Activated CD4-positive, alpha-beta memory T cell treated with anti-CD3 and anti-CD28 coated beads, Interleukin-2, amount 10 ng/mL, durations not matched to agents 7 days and 5 days (primary cell): ENCODE measurements at places on chromosomes 7 and 10. TPM values are rescaled to one million over a fixed set of nuclear protein-coding genes. Genes with fewer than 3 reads are reported as not detected.

Gene MEOX2
- not detected for total RNA-seq

DNA sequence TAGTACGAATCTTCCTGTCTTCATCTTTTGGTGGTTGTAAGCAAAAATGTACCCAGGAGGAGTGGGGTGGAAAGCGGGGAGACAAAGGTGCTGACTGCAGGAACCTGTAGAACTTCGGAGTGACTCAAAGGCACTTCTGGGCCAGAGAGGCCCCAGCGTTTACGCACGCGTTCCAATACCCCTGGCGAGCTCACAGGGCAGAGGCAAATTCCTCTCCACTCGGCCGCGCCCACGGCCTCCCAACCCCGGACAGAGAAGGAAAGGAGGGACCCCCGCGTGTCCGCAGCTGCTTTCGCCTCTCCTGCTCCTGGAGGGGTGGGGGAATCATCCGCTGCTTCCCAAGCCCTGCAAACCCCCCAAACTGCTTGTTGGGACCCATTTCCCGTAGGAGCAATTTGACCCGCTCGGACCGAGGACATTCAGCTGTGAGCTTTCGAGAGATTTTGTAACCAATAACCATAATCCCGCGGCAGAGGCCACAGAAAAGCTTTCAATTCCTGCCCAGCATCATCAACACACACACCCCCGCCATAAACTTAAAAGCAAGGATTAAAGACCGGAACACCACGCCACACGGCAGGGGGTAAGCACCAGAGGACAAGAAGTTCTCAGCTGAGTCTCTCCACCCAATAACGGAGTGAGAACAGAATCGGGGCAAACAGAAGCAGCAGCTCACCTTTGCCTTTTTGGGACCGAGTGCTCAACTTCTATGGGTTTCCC, 2.3 kb downstream of the IGF2BP3 start:
- peak; percentile 23 for DNase-seq
- H3K4me3 ChIP-seq, result peak overlapping the region; percentile 26
- peaks cover 79% of the 10 kb centered on the region for H3K27me3 ChIP-seq
- no peaks in the 10 kb centered on the region for H3K36me3 ChIP-seq

DNA sequence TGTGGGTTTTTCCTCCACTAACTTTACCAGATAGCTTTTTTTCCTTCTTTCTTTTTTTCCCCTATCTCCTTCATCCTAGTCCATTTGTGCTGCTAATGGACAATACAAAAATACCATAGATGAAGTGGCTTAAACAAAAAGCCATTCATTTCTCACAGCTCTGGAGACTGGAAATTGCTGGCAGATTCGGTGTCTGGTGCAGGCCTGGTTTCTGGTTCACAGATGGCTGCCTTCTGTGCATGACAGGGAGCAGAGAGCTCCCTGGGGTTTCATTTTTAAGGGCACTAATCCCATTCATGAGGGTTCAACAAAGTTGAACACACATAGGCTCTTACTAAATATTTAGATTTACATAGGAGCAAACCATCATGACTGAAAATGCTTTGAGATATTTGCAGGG, 467.4 kb downstream of the TYW1 start:
- H3K4me3 ChIP-seq, result no peak overlapping the region
- no peaks in the 10 kb centered on the region for H3K36me3 ChIP-seq
- no peaks in the 10 kb centered on the region for H3K4me1 ChIP-seq
- no peak for DNase-seq

GRCh38 chr10:25082276-25083204, 66.1 kb downstream of the THNSL1 start:
- DNase-seq, result no peak
- H3K27ac ChIP-seq, result no peak overlapping the region
- H3K4me3 ChIP-seq, result no peak overlapping the region
